Activated naive CD4-positive, alpha-beta T cell treated with anti-CD3 and anti-CD28 coated beads for 36 hours (primary cell): ENCODE measurements at places on chromosomes 12 and 14. TPM values are rescaled to one million over a fixed set of nuclear protein-coding genes. Genes with fewer than 3 reads are reported as not detected.

GRCh38 chr12:62516927-62517326, 50.3 kb downstream of the MON2 start:
- H3K27ac ChIP-seq = no peak overlapping the region
- no peak for DNase-seq
- peaks cover 31% of the 10 kb centered on the region for H3K36me3 ChIP-seq
- H3K4me3 ChIP-seq = no peak overlapping the region

- no peaks in the 10 kb centered on the region for H3K36me3 ChIP-seq
- H3K27ac ChIP-seq = no peak overlapping the region
- peaks cover 57% of the 10 kb centered on the region for H3K27me3 ChIP-seq
- DNase-seq = no peak
- H3K4me3 ChIP-seq = no peak overlapping the region
These were observed 1.9 kb downstream of the FZD10 start for GRCh38 chr12:130164216-130164542.

The AQP6 gene
- not detected for total RNA-seq

DNA sequence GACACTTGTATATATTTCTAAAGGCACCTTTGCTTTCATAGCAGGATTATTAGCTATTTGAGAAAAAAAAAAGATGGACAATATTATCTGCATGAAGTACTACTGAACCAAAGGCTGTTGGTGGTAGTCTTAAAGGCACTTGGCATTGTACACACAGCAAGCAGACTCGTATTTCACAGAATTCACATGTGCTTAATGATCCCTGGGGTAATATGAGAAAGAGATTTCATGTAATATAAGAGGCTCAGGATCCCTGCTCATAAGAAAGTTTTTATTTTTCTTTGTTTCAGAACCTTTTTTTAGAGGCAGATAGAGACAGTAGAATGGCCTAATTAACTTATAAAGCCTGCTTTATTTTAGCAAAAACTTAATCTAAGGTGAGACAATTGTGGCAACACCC, 59.5 kb downstream of the SYNE2 start:
- H3K4me3 ChIP-seq = no peak overlapping the region
- peaks cover 4% of the 10 kb centered on the region for H3K36me3 ChIP-seq
- no peak overlapping the region for H3K27ac ChIP-seq
- H3K27me3 ChIP-seq = no peaks in the 10 kb centered on the region

- no peaks in the 10 kb centered on the region for H3K36me3 ChIP-seq
- no peak overlapping the region for H3K27ac ChIP-seq
- DNase-seq = no peak
- H3K4me3 ChIP-seq = no peak overlapping the region
- H3K4me1 ChIP-seq = peaks cover 11% of the 10 kb centered on the region
These were observed 4.1 kb upstream of the CISTR start for GRCh38 chr12:53755893-53756292.

DNA sequence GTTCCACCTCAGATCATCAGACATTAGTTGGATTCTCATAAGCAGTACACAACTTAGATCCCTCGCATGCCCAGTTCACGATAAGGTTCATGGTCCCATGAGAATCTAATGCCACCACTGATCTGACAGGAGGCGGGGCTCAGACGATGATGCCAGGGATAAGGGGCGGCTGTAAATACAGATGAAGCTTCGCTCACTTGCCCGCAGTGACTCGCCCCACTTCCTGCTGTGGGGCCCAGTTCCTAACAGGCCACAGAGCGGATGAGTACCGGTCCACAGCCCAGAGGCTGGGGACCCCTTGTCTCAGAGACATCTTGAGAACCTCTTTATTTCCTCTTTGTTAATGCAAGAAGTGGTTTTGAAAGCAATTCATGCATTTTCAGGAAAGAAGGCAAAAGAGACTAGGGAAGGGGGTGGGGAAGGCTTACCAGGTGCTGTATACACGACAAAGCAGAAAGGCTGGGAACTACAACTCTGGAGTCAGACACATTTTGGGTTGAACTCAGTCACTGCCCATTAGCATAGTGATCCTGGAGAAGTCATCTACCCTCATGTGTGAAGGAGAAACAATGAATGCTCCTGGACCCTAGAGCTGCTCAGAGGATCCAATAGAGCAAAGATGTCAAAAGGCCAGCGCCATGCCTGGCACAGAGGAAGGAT, 68.7 kb downstream of the EID3 start:
- DNase-seq = peak; percentile 59
- no peak overlapping the region for H3K27ac ChIP-seq
- no peaks in the 10 kb centered on the region for H3K27me3 ChIP-seq
- peaks cover 11% of the 10 kb centered on the region for H3K4me1 ChIP-seq

DNA sequence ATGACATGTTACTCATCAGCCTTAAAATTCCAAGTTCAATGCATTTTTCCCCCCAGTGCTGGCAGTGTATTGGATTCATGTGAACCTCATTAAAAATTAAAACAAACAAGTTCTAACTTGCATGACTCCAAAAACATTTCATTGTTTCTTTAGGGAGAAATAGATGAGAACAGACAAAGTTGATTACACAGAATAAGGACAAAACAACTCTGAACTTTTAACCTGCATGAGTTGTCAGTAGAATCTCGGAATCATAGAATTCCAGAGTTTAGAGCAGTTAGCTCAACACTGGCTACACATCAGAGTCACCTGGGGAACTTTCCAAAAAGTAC, 127.5 kb downstream of the TMX1 start:
- no peak for DNase-seq
- H3K4me3 ChIP-seq = no peak overlapping the region
- no peak overlapping the region for H3K27ac ChIP-seq
- H3K27me3 ChIP-seq = peaks cover 2% of the 10 kb centered on the region
- no peaks in the 10 kb centered on the region for H3K4me1 ChIP-seq

The BBOF1 gene
- 1.7 TPM for total RNA-seq

The PUS7L gene
- total RNA-seq = 10.5 TPM

The LBHD2 gene
- total RNA-seq = not detected

DNA sequence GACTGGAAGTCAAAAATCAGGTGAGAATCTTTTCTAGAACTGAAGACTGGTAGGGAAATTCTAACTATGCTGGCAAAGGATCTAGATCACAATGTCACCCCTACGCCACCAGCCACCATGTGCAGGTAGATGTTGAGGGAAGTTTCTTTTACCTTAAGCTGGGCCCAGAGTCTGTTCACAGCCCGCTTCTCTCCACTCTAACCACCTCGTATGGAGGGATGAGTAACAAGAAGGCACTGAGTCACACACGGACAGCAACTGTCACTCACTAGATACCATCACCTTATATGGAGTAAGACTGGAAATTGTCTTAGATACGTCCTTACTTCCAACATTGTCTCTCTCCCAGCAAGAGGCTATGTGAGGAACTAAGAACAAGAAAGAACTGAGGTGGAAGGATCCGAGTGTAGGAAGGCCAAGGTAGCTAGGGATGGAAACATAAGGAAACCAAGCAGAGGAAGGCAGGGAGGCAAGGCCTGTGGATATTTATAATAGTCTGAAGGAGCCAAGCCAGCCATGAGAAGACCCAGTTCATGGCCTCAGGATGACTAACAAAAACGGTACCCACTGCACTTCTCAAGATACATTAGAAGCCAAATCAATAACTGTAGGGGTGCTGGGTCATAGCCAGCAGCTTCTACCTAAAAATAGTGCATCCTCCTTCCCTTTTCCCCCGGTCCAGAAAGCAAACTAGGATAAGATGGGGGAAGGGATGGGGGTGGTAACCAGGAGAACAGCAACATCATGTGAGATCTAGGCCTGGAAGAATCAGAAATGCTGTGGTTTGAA, 15.5 kb downstream of the REM2 start:
- H3K4me3 ChIP-seq = no peak overlapping the region
- H3K27ac ChIP-seq = no peak overlapping the region
- H3K36me3 ChIP-seq = peaks cover 13% of the 10 kb centered on the region
- H3K4me1 ChIP-seq = peaks cover 12% of the 10 kb centered on the region
- no peaks in the 10 kb centered on the region for H3K27me3 ChIP-seq

DNA sequence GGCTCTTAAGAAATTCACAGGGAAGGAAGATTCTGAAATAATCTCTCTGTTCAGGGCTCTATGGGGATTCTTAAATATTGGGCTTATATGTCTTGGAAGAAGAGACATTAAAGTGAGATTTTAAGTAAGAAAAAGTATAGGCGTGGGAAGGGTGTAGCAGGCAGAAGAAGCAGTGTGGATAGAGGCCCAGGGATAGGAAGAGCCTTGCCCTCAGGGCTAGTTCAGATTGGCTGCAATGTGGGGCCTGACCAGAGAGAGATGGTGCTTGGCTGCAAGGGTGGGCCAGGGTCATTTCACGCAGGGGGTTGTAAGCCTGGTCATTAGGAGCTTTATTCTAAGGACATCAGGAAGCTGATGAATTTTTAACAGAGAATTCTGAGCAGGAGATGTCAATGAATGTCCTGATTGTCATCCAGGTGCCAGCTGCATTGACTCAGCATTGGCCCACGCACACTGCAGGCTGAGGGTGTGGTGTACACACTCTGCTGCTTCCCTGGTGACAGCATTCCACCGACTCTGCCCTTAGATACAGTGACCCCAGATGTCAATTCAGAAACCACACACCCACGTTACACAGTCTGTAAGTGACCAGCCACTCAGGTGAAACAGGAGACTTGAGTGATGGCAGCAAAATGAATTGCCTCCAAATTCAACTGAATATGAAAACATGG, 582.5 kb downstream of the NRXN3 start:
- no peaks in the 10 kb centered on the region for H3K4me1 ChIP-seq
- no peak overlapping the region for H3K4me3 ChIP-seq
- H3K27me3 ChIP-seq = no peaks in the 10 kb centered on the region

DNA sequence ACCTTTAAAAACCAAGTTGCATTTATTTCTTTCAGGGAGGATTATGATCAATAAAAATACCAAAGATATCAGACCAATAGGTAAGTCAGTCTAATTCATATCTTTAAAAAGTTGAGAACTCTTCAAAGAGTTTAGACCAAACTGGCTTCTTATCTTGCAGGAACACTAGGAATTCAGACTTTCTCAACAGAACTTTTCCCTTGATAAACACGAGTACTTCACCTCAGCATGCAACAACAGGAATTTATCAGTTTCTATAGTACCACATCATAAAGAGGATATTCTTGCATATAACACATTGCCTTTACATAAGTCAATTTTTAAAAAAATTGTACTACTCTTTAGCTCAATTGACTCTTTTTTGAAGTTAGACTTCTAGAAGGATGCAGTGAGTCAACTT, 68.2 kb downstream of the DNAI7 start:
- no peaks in the 10 kb centered on the region for H3K27me3 ChIP-seq
- no peaks in the 10 kb centered on the region for H3K36me3 ChIP-seq
- no peak overlapping the region for H3K4me3 ChIP-seq
- H3K4me1 ChIP-seq = peaks cover 4% of the 10 kb centered on the region
- no peak for DNase-seq

The PDE3A gene
- total RNA-seq = not detected

GRCh38 chr14:51657762-51658161, 6.1 kb downstream of the FRMD6 start:
- H3K36me3 ChIP-seq = no peaks in the 10 kb centered on the region
- H3K27me3 ChIP-seq = peaks cover 13% of the 10 kb centered on the region
- no peak overlapping the region for H3K27ac ChIP-seq

DNA sequence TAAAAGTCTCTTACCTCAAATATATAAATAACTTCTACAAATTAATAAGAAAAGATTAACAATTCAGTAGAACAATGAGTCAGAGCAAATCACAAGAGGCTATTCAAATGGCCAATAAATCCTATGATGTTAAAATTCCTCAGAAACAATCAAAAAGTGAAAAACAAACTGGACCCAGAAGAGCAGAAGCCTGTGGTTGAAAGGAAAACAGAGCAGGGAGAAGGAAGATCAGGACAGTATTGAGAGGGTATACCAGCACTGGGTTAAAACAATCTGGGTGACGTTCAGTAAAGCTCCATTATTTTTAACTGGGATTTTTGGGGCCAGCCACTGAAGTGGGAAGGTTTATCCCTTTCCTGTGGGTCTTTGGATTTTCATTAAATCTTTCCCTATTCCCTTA, 39.7 kb upstream of the PCED1B start:
- H3K4me1 ChIP-seq = peaks cover 13% of the 10 kb centered on the region
- no peaks in the 10 kb centered on the region for H3K27me3 ChIP-seq
- no peak overlapping the region for H3K27ac ChIP-seq
- H3K4me3 ChIP-seq = no peak overlapping the region

The PLEKHD1 gene
- not detected for total RNA-seq
